ENCODE measurements at places on chromosomes 4 and X.

GRCh38 chrX:50202539-50202938, 1.7 kb upstream of the AKAP4 start:
- no peak overlapping the region for H3K27ac ChIP-seq
- H3K4me1 ChIP-seq = no peaks in the 10 kb centered on the region
- no peak for DNase-seq

- H3K27ac ChIP-seq = no peak overlapping the region
- H3K36me3 ChIP-seq = no peaks in the 10 kb centered on the region
- no peaks in the 10 kb centered on the region for H3K27me3 ChIP-seq
- H3K4me3 ChIP-seq = no peak overlapping the region
- no peak for DNase-seq
Observed at GRCh38 chr4:4613126-4613465, 71.2 kb upstream of the STX18 start.

- H3K27ac ChIP-seq = no peak overlapping the region
- peaks cover 2% of the 10 kb centered on the region for H3K36me3 ChIP-seq
- no peaks in the 10 kb centered on the region for H3K27me3 ChIP-seq
- H3K4me1 ChIP-seq = no peaks in the 10 kb centered on the region
- peak; percentile 46 for DNase-seq
- peak overlapping the region; percentile 98 for H3K4me3 ChIP-seq
Observed at GRCh38 chr4:141132709-141133145, 542 bp downstream of the RNF150 start.

GRCh38 chr4:155795991-155796390, 37.2 kb downstream of the GUCY1B1 start:
- H3K36me3 ChIP-seq = no peaks in the 10 kb centered on the region
- no peak overlapping the region for H3K4me3 ChIP-seq
- no peaks in the 10 kb centered on the region for H3K27me3 ChIP-seq
- H3K27ac ChIP-seq = no peak overlapping the region
- DNase-seq = peak; percentile 32

DNA sequence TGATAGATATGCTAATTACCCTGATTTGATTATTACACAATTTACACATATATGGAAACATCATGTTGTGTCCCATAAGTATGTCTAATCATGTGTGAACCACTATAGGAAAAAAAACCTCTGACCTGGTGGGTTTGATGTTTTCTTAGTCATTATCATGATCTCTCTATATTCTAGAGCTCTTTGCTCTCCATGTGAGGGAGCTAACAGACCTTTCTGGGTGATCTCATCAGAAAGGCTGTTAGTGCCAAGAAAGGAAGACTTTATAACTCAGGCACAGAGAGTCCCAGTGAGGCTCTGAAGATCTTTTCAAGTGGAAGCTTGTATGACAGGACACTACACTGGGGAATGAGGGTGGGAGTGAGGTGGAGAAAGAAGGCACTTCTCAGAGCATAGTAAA, 527.7 kb upstream of the MAGEB2 start:
- DNase-seq = no peak
- no peak overlapping the region for H3K4me3 ChIP-seq
- no peaks in the 10 kb centered on the region for H3K27me3 ChIP-seq
- H3K27ac ChIP-seq = no peak overlapping the region

DNA sequence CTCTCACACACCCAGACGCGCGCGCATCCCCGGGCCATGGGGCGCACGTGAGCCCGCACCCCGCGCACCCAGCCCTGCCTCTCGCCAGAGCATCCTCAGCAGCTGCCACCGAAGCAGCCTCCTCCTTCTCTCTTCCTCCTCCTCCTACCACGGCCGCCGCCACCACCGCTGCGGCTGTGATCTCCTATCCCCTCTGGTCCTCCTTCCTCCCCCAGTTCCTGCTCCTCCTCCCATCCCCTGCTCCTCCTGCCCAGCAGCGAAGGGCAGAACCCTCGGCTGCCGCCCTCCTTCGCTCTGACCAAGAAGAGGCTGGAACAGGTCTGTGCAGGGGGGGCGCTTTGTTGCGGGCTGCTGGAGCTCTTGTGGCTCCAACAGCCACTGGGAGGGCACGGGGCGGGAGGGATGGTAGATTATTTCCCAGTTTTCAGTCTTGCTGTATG, 148.7 kb upstream of the CHRDL1 start:
- DNase-seq = peak; percentile 62
- H3K27me3 ChIP-seq = peaks cover 2% of the 10 kb centered on the region
- no peaks in the 10 kb centered on the region for H3K4me1 ChIP-seq
- H3K27ac ChIP-seq = no peak overlapping the region

- H3K4me1 ChIP-seq = peaks cover 3% of the 10 kb centered on the region
- H3K27ac ChIP-seq = no peak overlapping the region
- H3K36me3 ChIP-seq = no peaks in the 10 kb centered on the region
- DNase-seq = no peak
- no peaks in the 10 kb centered on the region for H3K27me3 ChIP-seq
- H3K4me3 ChIP-seq = no peak overlapping the region
Observed at GRCh38 chr4:139658586-139659382, 6.8 kb upstream of the MGST2 start.

GRCh38 chr4:89316931-89317366, 9.3 kb upstream of the GPRIN3 start:
- peaks cover 2% of the 10 kb centered on the region for H3K4me1 ChIP-seq
- H3K36me3 ChIP-seq = no peaks in the 10 kb centered on the region
- H3K27ac ChIP-seq = no peak overlapping the region
- no peaks in the 10 kb centered on the region for H3K27me3 ChIP-seq
- DNase-seq = no peak

DNA sequence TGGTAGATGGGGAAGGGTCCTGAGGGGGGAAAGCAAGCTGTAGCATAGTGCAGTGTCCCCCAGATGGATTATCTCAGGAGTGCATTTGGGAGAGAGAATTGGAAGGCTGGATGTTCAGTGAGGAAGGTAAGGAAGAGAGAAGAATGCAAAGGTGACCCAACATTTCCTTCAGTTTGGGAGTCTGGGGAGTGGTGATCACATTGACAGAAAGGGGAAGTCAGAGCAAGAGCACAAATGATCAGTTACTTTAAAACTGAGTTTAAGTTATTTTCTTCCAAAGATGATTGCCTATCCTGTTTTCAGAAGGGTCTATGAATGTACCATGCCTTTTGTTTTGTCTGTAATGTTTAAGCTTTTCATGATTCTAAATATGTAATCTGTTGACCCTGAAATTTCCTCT, 47.6 kb downstream of the ARHGAP10 start:
- DNase-seq = no peak
- H3K36me3 ChIP-seq = no peaks in the 10 kb centered on the region
- no peak overlapping the region for H3K27ac ChIP-seq

DNA sequence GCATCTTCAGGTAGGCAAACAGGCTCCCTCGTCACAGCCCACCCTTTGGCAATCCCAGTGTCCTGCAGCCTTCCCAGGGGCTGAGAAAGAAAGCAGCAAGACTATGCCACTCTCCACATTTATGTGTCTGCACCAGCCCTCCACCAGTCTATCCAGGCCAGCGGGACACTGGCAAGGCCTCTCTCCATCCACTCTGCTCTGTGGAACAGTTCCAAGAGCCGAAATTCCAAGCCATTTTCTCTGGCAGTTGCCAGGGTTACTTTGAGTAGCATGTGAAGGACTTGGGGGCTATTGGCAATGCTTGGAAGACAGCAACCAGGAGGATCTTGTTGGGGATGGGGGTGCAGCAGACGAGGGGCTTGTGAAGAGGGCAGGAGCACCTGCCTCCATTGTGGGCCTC, 52.1 kb downstream of the TSC22D3 start:
- H3K27me3 ChIP-seq = no peaks in the 10 kb centered on the region
- H3K36me3 ChIP-seq = no peaks in the 10 kb centered on the region
- no peak overlapping the region for H3K27ac ChIP-seq
- peaks cover 7% of the 10 kb centered on the region for H3K4me1 ChIP-seq

DNA sequence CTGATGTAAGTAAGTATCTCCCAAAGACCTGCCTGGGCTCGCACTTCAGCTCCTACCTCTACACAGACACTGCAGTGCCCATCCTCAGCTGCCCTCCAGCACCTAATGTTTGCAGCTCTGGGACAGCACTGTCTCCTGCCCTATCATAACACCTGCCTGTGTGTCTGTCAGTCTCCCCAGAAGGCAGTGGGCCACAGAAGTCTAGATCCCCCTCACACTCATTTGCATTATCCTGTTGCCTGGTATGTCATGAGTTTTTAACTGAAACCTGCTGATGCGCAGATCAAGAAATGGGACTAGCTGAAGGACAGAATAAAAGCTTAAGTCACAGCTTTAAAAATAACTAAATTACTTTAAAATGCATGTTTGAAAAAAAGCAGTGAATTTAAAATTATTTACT, 43.0 kb downstream of the LRP2BP start:
- H3K4me1 ChIP-seq = no peaks in the 10 kb centered on the region
- H3K36me3 ChIP-seq = peaks cover 13% of the 10 kb centered on the region
- no peak overlapping the region for H3K4me3 ChIP-seq
- DNase-seq = no peak
- H3K27ac ChIP-seq = no peak overlapping the region

- no peak overlapping the region for H3K27ac ChIP-seq
- peaks cover 2% of the 10 kb centered on the region for H3K4me1 ChIP-seq
- no peak for DNase-seq
Observed at GRCh38 chr4:15293711-15294110, 134.1 kb upstream of the C1QTNF7 start.

DNA sequence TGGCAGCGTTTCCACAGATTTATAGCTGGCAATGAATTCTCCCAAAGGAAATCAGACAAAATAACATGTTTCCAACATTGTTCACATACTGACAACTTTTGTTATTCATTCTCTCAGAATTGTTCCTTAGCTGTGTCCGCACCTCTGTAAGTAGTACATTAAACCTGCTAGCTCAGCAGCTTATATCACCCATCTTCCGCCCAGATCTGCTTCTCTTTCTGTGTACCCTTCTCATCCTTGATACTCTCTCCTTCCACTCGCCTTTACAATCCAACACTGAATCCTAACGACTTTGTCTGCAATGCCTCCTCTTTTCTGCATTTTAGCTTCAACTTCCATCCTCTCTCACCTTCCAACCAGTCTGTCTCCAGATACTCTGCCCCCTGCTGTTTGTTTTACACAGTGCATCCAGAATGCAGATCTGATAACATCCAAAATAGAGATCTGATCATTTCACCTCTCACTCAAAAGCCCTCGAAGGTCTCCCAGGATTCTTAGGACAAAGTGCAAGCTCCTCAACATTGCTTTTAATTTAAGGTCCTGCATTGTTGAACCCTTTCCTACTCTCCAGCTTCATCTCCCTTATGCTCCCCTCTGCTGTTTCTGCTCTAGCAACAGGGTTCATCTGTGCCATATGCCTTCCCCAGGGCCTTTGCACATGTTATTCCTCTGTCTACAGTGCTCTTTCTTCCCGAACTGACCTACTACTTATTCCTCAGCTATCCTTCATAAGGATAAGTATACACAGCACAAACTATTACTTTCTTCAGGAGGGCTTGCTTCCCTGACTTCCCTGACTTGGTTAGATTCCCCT, 67.3 kb upstream of the VBP1 start:
- no peaks in the 10 kb centered on the region for H3K4me1 ChIP-seq
- no peak for DNase-seq
- H3K4me3 ChIP-seq = no peak overlapping the region

DNA sequence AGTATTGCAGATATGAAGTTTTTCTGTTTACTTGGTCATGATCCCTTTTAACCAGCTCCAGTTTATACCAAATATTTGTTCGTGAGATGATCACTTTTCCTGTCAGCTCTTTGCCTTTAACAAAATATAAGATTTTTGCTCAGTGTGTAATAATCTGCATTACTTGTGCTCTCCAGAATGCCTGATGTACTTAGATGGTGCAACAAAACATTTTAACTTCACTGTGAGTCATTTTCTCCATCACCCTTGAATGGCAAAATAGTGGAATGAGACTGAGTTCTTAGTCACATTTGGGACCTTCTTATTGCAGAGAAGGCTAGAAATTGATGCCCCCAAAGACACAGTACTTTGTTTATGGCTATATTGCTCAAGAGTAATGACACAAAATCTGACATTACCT, 252.0 kb downstream of the FRMPD4 start:
- H3K36me3 ChIP-seq = no peaks in the 10 kb centered on the region
- no peaks in the 10 kb centered on the region for H3K4me1 ChIP-seq
- no peak overlapping the region for H3K27ac ChIP-seq
- no peaks in the 10 kb centered on the region for H3K27me3 ChIP-seq
- no peak overlapping the region for H3K4me3 ChIP-seq

GRCh38 chr4:67394879-67395278, 150.4 kb downstream of the CENPC start:
- no peak overlapping the region for H3K4me3 ChIP-seq
- no peak overlapping the region for H3K27ac ChIP-seq
- no peaks in the 10 kb centered on the region for H3K36me3 ChIP-seq
- DNase-seq = no peak
- H3K27me3 ChIP-seq = no peaks in the 10 kb centered on the region

GRCh38 chr4:81555489-81555888, 83.8 kb upstream of the RASGEF1B start:
- no peaks in the 10 kb centered on the region for H3K27me3 ChIP-seq
- no peak for DNase-seq
- no peak overlapping the region for H3K27ac ChIP-seq
- H3K4me3 ChIP-seq = no peak overlapping the region
- no peaks in the 10 kb centered on the region for H3K36me3 ChIP-seq

- H3K36me3 ChIP-seq = no peaks in the 10 kb centered on the region
- no peak overlapping the region for H3K4me3 ChIP-seq
- H3K27ac ChIP-seq = no peak overlapping the region
- no peaks in the 10 kb centered on the region for H3K4me1 ChIP-seq
Observed at GRCh38 chrX:154696676-154697045, 43.3 kb upstream of the CTAG2 start.

- H3K27ac ChIP-seq = no peak overlapping the region
- no peaks in the 10 kb centered on the region for H3K27me3 ChIP-seq
- H3K4me3 ChIP-seq = no peak overlapping the region
- H3K36me3 ChIP-seq = no peaks in the 10 kb centered on the region
- DNase-seq = no peak
- no peaks in the 10 kb centered on the region for H3K4me1 ChIP-seq
Observed at GRCh38 chrX:13685126-13685763, 3.7 kb upstream of the RAB9A start.

DNA sequence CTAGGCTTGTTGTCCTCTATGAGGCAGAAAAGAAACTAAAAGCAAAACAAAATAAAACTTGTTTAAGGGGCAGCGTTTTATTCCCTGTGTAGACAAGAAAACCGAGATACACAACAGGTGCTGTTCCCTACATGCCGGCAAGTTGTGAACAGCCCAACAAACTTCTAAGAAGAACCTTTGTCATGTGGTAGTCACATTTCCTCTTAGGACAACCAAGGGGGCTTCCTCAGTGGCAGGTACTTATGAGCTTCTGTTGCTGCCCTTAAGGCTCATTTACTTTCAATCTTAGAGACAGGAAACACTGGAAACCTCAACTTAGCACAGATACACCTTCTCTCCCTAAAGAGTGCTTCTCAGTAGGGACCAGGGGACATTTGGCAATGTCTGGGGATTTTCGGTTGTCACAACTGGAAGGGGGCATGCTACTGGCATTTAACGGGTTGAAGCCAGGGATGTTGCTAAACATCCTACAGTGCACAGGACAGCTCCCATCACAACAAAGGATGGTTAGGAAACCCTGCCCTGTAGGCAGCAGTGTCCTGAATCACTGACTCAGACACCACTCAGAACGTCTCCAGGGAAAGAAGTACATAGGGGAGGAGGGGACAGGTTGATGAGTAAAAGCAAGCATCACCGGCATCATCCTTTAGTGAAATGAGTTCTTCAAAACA, 111.0 kb downstream of the ASB9 start:
- peaks cover 3% of the 10 kb centered on the region for H3K36me3 ChIP-seq
- no peaks in the 10 kb centered on the region for H3K4me1 ChIP-seq
- H3K4me3 ChIP-seq = no peak overlapping the region
- no peak for DNase-seq

- peaks cover 2% of the 10 kb centered on the region for H3K36me3 ChIP-seq
- peaks cover 24% of the 10 kb centered on the region for H3K4me1 ChIP-seq
- peak overlapping the region; percentile 27 for H3K27ac ChIP-seq
- H3K27me3 ChIP-seq = no peaks in the 10 kb centered on the region
- H3K4me3 ChIP-seq = no peak overlapping the region
Observed at GRCh38 chr4:184448141-184448540, 26.2 kb downstream of the IRF2 start.

Measured in H9 (cell line).